Hematopoietic multipotent progenitor cell treated with erythropoietin and hydrocortisone succinate and interleukin-3 and kit ligand, for 8 days (in vitro differentiated cells): ENCODE measurements at places on chromosomes 11 and 22.

DNA sequence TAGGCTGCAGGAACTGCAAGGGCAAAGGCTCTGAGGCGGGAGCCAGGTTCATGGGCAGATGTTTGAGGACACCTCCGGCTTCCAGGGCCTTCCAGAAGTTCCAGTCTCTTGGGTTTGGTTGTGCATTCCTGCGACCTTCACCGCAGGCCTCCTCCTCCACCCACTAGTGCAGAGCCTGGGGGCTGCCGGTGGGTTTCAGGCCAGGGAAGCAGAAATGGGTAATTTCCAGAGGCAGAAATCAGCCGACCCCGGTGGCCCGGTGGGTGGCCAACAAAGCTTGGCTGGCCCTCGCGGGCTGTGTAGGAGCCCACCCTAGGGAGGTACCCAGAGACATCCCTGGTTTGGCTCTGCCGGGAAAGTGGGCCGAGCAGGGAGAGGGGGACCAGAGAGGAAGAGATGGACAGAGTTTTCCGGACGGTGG, 417 bp upstream of the PHETA2 start:
- DNase-seq: no peak

DNA sequence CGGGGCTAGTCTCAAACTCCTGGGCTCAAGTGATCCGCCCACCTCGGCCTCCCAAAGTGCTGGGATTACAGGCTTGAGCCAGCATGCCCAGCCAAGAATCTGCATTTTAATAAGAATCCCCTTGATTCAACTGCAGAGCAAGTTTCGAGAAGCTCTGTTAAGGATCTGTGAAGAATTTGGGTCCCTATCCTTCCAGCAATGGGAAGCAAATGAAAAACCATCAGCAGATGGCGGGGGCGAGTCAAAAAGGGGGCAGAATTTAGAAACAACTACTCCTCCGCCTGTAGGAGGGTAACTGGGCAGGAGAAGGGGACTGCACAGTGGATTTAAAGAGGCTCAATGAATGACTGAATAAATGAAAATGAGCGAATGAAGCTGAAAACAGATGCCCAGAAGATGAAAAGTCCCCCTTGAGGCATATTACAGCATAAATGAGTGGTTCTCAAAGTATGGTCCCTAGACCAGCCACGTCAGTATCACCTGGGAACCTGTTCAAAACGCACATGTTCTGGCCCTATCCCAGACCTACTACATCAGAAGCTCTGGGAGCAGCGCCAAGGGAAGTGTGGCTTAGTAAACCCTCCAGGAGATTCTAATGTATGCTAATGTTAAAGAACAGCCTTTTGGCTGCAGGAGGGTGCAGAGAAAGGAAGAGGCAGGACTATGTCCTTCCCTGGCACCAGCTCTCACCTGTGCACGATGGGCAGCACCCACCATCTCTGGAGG, 15.0 kb downstream of the VWCE start:
- DNase-seq: peak; percentile 36

DNA sequence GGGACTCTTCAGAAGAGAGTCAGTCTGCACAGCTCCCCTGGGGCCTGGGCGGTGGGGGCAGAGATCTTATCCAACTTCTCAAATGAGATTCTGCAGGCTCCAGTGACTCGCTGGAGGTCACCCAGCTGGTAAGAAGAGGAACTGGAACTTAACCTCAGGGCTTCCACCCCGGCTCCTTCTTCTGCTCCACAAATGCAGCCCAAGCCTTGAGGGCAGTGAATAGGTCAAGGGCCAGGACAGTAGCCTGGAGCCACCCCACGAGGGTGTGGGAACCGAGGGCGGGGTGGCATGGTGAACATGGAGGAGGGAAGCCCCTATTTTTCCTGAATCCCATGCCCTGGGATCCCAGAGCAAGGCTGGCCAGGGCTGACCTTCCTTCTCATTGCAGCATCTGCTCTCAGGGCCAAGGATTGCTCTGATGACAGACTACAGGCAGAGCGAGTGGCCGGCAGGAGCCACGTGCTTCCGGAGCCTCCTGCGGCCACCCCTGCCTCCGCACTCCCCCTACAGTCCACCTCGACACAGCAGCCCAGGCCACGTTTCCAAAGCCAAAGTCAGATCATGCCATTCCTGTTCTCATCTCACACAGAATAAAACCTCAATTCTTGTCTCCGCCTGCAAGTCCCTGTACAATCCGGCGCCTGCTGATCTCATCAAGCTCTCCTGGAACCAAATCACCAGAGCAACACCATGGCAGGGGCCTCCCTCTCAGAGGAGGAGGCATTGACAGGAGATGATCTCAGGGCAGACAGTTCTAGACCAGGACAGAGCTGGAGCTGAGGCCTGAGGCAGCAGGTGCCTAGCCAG, 21.1 kb upstream of the UPK3A start:
- peak; percentile 51 for DNase-seq

DNA sequence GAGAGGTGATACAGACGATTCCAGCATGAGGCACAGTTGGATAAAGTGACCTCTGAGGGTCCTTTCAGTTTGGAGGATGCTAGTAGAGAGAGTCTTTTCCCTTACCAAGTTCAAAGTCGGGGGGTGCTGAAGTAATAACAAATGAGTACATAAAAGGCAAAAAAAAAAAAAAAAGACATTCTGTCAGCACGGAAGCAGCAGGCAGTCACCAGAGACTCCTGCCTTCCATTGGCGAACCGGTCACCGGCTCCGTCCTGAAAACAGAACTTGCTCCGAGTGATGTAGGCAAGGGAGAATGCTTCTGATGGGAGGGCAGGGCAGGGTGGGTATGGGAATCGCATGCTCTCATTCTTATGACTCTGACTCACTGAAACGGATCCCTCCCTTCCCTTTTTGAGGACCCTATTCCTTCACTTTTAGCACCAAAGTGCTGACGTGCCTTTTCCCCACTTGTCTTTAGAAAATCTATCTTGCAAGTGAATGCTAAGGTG, 65.9 kb downstream of the PRR5L start:
- no peak for DNase-seq

DNA sequence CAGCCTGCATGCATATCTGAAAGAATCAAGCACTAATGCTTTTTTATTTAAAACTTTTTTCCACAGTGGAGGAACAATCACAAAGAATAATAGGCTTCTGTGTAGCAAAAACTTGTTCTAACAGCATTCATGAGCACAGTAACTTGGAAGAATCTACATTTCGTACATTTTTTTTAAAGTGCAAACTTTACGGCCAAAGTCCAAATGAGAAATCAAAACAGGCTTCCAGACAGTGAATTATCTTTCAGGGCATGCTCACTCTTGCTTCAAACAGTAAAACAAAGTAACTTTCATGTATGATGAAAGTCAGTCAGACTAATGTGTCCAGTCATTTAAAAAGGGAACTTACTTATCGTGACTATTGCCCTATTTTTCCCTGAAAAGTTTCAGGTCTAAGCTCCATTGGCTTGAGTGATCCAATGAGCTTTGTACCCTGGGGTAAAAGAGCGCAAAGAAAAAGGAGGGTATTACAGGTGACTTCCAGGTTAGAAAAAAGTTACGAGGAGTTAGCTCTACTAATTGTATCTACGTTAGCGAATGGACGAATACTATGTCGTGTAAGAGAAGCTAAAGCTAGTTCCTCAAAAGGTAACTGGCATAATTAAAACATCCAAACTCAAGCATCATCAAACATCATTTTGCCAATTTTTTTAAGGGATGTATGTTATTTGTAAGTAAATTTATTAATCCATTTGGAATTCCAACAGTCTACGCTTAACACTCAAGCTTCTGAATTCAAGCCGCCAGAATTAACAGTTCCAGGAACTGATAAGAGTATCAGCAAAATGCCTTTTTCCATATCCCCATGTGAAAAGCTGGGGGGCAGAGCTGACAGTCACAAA, 1.7 kb downstream of the PICALM start:
- DNase-seq: peak; percentile 77

DNA sequence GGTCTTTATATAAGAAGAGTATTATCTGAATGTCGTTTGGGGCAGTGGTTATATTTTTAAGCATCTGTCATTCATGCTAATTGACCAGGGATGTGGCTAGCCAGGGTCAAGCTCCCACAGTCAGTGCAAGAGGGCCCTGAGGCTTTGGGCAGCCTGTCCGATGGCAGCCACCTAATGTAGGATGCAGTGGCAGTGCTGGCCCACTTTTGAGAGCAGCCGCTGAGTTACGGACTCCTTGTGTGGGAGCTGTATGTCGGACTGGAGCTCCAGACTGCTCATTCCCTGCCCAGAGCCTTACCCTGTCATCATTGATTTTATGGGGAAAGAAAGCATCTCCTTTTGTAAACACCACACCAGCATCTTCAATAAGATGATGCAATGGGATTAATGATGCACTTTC, 99.5 kb downstream of the SYT9 start:
- DNase-seq: no peak

DNA sequence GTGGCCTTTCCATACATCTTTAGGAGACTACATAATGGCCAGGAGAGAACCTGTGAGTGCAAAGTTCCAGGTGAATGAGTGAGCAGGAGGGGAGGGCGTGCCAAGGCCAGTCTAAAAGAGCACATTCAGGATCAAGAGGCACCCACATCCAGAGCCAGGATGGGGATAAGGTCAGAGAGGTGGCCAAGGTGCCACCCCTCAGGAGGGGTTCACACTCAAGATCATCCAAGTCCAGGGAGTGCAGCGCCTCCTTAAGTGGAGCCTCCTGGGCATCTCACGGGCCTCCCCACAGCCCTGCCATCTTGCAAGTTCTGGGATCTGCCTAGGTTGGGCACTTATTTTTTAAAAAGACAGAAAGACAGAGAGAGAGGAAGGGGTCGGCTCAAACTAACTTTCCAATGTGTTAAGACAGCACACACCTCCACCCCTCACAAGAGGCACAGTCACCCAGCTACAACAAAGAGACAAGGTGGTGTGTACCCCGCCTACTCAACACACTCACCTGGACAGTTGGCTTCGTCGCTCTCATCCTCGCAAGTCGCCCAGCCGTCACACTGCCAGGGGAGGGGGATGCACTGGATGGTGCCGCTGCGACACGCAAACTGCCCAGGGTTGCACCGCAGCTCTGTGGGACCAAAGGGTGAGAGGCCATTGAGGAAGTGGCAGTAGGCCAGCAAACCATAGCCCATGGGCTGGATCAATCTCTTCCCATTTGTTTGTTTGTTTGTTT, 33.2 kb downstream of the DGCR2 start:
- no peak for DNase-seq

DNA sequence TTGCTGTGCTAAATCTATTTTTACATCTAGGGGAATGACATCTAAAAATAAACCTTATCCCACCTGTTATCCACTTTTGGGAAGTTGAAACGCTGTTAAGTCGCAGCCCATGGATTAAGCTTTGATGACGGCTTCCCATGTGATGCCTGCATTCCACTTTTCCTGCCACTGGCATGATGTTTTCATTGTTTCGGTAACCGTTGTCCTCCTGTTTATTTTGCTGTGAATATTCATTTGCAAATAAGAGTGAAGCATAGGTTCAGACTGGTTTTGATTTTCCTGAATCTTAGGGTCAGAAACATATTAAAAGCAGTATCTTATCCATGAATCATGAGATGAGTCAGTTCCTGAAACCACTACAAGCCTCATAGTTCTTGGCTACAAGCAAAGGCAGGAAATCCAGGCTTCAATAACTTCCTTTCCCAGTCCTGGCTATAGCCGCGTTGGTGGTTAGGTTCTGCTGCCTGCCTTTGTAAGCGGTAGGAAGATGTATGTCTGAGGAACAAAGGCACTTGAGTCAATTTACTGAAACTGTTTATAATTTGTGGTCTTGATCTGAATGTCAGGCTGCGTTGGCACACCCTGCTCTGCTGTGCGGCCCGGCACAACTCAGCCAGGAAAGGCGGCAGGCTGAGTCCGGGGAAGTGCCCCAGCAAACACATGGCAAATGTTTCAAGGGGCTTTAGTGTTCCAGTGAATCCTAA, 19.4 kb downstream of the TEAD1 start:
- no peak for DNase-seq

- DNase-seq: peak; percentile 30
Observed at GRCh38 chr22:47213571-47214230, 451.3 kb downstream of the TBC1D22A start.

DNA sequence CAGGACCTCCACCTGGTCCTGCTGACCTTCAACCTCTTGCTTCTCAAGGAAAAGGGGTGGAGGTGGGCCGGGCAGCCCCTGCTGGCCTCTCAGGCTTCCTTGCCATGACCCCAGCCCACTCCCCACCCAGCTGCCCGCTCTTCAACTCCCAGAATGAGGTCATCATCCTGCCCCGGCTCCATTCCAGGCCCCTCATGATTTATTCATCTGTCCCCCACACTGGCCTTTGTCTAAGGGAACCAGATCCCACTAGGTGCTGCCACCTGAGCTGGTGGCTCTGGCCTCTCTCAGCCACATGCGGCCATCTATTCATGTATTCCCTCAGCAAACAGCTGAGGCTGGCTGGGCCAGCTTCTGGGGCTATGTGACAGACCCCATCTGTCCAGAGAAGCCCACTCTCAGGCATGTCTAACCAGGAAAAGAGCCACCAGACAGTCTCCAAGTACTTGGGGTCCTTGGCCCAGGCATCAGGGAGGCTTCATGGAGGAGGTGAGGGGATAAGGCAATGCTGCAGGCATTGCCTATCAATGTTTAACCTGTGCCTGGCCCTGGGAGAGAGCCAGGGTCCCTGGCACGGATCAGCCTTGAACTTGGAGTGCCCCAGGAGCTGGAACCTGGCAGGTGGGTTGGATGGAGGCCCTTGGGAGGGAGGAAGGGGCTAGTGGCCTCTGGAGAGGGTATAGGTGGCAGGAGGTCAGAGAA, 2.2 kb upstream of the CABP2 start:
- no peak for DNase-seq

DNA sequence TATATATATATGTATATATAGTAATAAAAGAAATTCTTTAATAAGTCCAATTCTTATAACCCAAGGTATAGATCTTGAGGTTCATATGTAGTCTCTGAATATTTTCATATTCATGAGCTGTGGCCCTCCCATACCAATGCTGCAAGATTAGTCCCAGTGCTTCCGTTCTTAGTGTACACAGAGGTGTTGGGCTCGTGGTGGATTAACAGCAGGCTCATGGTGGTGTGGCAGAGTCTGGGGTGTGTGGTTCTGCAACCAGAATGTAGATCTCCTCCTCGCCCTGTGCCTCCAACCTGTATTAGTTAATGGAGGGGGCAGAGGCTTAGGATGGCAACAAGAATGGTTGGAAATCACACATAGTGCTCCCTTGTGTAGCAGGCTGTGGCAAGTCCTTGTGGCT, 16.8 kb downstream of the PRDM10 start:
- no peak for DNase-seq

GRCh38 chr22:26246552-26246951, 77.3 kb downstream of the SEZ6L start:
- no peak for DNase-seq

GRCh38 chr22:45882881-45883810, 93.8 kb downstream of the WNT7B start:
- DNase-seq: no peak

DNA sequence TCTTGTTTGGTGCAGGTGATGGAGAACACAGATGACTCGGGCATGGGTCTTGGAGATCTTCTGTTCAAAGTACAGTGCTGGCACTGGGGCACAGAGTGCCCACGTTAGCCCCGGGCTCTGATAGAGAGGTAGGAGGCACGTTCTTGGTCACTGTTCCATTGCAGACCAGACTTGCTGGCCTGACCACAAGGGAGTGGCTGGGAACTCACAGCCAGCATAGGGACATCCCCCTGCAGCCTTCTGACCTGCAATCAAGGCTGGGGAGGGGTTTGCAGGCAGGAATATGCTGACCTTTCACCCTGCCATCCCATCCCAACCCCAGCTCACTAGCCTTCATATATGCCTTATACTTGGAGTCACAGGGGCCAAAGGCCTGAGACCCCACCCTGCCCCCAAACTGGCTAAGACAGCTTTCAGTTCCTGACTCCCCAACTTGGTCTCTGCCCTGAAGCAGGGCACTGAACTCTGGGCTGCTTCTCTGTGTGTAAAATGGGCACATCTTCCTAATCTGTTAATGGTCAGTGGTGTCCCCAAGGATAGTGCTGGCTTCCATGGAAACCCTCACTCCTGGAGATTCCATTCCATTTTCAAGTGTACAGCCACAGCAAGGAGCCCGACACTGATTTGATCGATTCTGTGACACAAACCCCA, 4.6 kb downstream of the MRPL49 start:
- no peak for DNase-seq
